ENCODE measurements at places on chromosomes 1 and 21.

DNA sequence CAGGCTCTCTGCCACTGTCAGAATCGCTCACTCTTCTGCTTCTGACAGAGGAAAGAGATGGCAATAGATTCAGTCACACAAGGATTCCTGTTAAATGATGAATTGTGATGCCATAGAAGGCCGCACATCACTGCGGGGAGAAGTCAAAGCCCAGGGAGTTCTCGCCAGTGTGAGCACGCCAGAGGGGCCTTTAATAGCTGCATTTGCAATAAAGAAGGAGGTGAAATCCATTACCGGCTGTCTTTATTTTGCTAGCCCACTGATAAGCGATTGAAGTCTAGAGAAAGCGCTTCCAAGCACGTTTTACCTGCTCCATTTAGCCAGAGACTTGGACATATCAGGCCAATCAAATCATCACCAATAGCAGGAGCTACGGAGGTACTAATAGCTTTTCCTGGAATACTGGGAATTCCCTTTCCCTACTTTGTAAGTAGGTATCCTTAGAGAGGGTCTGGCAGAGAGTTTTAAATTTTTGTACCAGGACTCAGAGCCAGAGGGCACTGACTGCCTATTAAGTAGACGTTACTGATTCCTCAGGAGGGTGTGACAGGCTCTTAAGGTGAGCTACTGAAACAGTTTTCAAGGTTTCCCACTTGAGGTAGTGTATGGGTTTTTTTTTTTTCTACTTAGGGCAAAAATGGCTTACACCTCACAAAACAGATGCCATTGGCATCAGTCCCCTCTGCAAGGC is 10.2 kb upstream of the TARBP1 start:
- no peak for DNase-seq

DNA sequence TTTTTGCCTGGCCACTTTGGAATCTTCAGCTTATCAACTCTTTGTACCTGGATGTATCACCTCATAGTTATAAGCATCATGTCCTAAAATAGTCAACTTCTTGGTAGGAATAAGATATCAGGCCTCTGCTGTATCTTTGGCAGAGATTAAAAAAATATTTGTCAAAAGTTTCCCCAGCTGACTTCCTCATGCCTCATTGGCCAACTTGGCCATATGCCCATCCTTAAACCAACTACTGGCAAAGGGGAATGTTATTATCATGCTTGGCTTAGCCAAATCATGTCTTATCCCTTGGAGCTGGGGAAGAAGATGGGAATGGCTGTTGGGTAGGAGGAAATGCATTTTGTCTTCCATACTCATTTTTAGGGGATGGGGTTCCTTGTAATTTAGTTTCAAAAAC is 23.4 kb downstream of the NFASC start:
- no peak for DNase-seq

DNA sequence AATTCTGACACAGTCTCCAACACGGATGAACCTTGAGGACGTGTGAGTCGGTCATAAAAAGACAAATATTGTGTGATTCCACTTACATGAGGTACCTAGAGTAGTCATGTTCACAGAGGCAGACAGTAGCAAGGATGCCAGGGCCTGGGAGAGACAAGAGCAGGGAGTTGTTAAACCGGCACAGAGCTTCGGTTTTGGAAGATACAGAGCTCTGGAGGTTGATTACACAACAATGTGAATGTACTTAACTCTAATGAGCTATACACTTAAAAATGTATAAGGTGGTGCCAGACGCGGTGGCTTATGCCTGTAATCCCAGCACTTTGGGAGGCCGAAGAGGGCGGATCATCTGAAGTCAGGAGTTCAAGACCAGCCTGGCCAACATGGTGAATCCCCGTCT is 37.8 kb upstream of the NEK2 start:
- no peak for DNase-seq

GRCh38 chr1:47676311-47677054 is 238.6 kb downstream of the FOXD2 start:
- DNase-seq = no peak

DNA sequence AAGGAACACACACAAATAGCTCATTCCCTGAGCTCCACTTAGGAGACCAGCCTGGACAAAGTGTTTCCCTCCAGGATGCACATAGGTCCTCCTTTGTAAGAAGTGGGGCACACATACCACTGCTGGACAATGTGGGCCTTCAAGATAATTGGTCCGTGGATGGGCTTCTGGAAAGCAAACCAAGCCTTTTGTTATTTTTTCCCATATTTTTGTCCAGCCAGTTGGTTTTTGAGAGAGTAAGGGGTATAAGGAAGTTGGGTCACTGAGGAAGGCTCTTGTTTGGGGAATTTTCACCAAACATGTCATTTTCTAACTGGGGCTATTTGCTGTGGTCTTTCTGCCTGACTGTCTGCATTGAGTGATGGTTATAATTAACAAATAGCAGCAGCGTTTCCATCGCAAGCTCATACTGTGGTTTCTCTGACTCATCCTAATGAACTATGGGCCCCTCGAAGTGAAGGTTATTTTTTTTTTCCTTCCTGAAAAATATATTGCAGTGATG is 306.3 kb upstream of the DUSP10 start:
- no peak for DNase-seq

- DNase-seq = no peak
Observed at GRCh38 chr1:74964508-74965102, 169.6 kb upstream of the LHX8 start.

GRCh38 chr1:2847086-2847985 is 45.8 kb upstream of the TTC34 start:
- DNase-seq = no peak

DNA sequence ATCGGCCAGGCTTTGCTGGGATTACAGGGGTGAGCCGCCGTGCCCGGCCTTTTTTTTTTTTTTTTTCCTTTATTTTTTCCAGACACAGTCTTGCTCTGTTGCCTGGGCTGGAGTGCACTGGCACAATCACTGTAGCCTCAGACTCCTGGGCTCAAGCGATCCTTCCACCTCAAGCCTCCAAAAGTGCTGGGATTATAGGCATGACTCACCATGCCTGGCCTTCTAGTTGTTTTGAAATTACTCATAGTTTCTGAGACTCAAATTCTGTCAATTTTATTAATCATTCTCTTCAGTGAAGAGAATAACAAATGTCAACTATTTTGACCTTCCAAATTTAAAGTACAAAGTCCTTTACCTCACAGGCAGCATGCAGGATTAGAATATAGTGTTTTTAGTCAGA is 374.5 kb downstream of the PLA2G4A start:
- no peak for DNase-seq

DNA sequence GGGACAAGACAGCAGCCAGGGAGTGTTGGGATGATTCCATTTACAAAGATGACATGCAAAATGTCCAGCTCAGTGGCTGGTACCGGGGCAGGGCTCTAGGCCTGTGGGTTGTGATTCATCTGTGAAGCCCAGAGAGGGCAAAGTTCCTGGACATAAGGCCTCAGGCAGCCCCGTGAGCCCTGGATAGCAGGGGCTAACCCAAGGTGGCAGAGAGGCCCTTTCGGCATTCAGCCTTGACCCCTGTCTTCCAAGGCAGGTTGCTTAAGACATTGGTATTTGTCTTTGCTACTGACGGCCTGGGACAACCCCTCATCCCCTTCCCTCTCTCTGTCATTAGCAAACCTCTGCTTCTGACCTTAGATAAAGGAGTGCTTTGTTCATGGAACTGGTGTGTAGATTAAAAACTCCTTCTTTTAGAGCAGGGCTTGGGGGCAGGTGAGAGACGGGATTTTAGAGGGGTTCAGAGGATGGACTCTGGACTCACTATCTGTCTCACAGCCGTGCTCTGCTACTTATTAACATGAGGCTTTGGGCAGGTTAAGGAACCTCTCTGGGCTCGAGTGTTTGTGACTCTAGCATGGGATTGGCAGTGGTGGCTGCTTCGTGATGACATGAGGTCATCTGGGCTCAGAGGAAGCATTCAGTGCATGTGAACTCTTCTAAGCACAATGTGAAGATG is 36.3 kb downstream of the TMEM51 start:
- DNase-seq = no peak

DNA sequence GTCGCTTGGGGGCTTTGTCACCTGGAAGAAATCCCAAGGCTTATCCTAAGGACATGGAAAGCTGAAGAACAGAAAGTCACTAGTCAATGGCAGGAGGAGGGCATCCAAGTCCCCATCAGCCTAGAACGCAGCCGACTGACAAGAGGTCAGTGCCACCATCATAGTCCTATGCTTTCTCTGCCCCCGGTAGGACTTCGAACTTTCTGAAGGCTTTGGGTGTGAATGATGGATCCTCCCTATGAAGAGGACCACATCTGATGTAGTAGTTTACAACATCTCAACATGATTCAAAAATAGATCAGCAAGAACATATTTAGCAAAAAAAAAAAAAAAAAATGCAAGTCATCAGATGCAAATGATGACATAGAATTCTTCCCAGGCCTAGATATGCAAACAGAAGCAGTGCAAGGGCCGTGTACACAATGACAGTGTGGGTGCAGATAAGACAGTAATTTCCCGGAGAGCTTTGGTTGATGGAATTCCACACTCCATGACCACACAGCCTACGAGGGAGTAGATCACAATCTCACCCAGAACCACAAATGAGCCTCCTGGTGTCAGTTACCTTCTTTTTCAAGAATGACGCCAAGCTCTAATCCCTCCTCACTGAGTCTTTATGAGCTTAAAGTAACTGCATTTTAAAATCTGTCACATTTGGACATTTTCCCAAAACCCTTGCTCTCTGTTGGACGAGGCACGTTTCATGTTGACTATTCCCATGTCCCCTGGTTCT is 88.2 kb downstream of the PSMG1 start:
- DNase-seq = no peak

GRCh38 chr1:234611225-234611846 is 1.4 kb upstream of the IRF2BP2 start:
- DNase-seq = no peak

DNA sequence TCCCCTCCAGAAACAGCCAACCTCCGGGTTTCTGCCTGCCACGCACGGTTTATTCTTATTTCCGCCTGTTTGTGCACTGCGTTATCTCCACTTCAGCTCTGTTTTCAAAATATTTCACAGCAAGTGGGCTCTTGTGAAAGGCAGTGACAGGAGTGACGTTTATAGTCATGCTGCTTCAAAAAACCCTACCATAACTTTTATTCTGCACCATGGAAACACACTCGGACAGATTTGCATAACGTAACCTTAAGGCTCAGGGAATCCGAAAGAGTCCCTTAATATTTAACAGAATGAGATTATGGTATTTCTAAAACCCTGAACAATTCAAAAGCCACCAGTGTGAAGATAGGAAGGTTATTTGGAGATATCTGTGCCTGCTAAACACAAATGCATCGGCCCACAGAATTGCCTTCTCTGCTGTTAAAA is 782 bp upstream of the SDE2 start:
- DNase-seq = no peak

GRCh38 chr1:30386156-30386926 is 337.0 kb downstream of the MATN1 start:
- DNase-seq = no peak

DNA sequence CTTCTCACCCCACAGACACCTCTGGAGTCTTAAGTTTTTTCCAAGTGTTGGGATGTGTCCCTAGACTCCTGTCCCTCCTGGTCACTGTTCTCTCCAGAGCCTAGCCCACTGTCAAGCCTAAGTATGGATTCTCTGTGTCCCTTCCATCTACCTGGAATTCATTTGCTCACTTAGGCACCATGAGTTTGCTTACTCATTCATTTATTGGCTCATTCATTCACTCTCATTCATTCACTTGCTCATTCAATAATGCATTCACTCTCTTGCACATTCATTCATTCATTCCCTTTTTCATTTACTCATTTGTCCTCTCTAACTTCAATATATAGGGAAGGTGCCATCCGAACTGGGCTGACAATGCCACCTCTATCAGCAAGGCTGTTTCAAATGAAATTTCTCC is 1.6 kb downstream of the S100A16 start:
- no peak for DNase-seq

DNA sequence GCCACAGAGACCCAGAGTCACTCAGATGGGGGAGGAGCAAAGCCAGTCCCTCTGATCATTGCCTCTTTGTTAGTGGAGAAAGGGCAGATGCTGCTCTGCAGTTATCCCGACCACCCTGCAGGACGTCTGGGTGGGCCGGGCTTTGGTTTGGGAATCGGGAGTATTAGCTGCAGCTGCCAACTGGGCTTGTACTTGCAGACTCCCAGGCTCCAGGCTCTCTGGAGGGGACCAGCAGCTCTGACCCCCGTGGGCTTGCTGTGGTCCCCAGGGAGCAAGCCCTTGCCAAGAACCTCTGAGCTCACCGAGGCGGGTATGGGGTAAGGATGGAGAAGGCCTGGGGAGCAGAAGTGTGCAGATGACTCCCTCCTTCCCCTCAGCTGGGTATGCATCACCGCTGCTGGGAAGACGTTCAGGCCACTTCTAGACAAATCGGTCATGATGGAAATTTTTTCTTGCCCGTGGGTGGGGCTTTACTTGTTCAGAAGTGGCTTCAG is 21.6 kb downstream of the MAPKAPK2 start:
- DNase-seq = no peak

- DNase-seq = no peak
Observed at GRCh38 chr1:223651291-223651991, 14.1 kb downstream of the CAPN8 start.

- no peak for DNase-seq
Observed at GRCh38 chr1:246730839-246731238, 6.6 kb downstream of the SCCPDH start.

GRCh38 chr1:21034725-21035628 is 141.7 kb downstream of the EIF4G3 start:
- DNase-seq = no peak

DNA sequence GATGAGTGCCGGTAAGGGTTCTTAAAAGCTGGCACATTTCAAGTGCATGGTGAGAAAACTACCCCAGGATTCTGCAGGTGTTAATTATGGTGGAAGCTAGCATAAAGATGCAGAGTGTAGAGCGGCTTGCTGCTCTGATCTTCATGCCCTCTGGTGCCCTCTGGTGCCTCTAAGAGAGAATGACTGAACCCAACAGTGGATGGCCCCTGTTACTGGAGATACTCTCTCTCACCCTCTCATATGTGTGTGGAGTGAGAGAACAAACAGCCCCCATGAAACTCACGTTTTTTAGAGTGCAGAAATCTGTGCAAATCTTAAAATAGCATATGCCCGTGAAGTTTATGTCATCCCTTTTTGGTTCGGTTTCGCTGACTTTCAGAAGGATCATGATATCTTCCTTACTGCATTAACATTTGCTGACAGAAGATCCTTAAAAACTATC is 90.0 kb downstream of the GRIK1 start:
- DNase-seq = peak; percentile 3

DNA sequence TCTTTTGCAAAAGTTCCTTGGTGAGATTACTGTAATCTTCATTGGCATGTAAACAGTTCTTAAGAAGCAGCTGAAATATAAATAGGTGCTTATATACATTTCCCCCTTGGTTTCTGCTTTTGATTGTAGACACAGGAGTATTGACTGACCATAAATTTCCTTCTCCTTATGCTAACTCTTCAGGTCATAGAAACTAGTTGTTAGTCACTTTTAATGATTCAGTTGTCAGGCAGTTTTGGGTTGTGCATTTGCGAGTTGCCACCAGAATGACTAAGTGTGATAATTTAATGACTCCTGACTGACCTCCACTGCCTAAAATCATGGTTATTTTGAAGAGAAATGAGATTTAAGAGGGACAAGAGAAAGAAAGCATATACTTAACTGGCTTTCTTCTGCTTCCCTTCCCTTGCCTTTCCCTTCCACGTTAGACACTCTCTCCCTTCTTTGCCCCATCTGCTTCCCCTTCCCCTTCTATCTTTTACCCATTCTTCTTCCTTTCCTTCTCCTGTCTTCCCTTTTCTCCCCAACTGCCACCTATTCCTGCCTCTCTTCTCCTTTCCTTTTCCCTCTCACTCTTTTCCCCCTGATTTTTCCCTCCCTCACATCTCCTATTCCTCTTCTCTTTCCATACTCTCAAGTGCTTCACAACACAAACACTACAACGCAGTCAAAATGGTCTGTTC is 12.3 kb downstream of the ZMPSTE24 start:
- no peak for DNase-seq
